Activated naive CD4-positive, alpha-beta T cell treated with anti-CD3 and anti-CD28 coated beads for 36 hours (primary cell): ENCODE measurements at places on chromosomes 11 and 22.

DNA sequence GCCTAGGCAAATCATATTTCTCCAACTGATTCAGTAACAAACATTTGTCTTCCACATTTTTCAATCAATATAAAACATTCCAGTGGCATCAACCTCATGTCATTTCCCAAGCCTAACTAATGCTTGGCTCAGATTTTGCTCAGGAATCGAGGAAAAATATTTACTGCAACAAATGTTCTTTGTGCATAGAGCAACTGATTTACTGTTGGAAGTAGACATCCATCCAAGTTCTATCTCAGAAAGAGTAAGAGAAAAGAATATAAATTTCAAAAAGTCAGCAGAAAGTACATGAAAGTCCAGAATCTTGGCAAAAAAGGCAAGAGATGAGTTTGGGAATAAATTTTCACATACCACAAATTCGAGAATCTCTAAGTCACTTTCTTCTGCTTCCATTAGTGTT lies 2245.0 kb upstream of the RAG2 start:
- no peak overlapping the region for H3K4me3 ChIP-seq
- no peaks in the 10 kb centered on the region for H3K27me3 ChIP-seq
- no peaks in the 10 kb centered on the region for H3K36me3 ChIP-seq
- H3K27ac ChIP-seq: no peak overlapping the region
- DNase-seq: no peak
- no peaks in the 10 kb centered on the region for H3K4me1 ChIP-seq

DNA sequence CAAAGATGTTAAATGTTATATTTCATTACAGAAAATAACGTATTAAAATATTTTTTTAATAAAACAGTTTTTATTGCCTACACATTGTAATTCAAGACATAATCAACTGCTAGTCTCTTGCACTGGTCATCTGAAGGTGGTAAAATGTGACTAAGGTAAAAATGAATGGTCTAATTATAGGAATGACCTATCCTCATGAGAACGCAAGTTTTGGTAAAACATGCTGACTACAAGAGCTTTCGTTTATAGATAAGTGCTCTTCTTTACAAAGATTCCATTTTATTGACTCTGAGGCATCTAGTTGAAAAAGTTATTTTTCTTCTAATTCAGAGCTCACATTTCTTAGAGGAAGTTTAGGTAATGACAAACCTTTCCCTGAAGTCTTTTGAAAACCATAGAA lies 27.3 kb downstream of the LUZP2 start:
- H3K36me3 ChIP-seq: no peaks in the 10 kb centered on the region
- no peak overlapping the region for H3K27ac ChIP-seq
- no peaks in the 10 kb centered on the region for H3K27me3 ChIP-seq
- DNase-seq: no peak
- no peak overlapping the region for H3K4me3 ChIP-seq
- no peaks in the 10 kb centered on the region for H3K4me1 ChIP-seq

GRCh38 chr11:127063241-127063640 lies 62.7 kb upstream of the KIRREL3 start:
- H3K4me3 ChIP-seq: no peak overlapping the region
- H3K27me3 ChIP-seq: peaks cover 2% of the 10 kb centered on the region
- DNase-seq: no peak
- H3K36me3 ChIP-seq: no peaks in the 10 kb centered on the region
- H3K4me1 ChIP-seq: no peaks in the 10 kb centered on the region

GRCh38 chr11:114392735-114393667 lies 7.3 kb downstream of the C11orf71 start:
- DNase-seq: no peak
- H3K27me3 ChIP-seq: no peaks in the 10 kb centered on the region
- H3K4me1 ChIP-seq: peaks cover 7% of the 10 kb centered on the region
- H3K36me3 ChIP-seq: peaks cover 2% of the 10 kb centered on the region

DNA sequence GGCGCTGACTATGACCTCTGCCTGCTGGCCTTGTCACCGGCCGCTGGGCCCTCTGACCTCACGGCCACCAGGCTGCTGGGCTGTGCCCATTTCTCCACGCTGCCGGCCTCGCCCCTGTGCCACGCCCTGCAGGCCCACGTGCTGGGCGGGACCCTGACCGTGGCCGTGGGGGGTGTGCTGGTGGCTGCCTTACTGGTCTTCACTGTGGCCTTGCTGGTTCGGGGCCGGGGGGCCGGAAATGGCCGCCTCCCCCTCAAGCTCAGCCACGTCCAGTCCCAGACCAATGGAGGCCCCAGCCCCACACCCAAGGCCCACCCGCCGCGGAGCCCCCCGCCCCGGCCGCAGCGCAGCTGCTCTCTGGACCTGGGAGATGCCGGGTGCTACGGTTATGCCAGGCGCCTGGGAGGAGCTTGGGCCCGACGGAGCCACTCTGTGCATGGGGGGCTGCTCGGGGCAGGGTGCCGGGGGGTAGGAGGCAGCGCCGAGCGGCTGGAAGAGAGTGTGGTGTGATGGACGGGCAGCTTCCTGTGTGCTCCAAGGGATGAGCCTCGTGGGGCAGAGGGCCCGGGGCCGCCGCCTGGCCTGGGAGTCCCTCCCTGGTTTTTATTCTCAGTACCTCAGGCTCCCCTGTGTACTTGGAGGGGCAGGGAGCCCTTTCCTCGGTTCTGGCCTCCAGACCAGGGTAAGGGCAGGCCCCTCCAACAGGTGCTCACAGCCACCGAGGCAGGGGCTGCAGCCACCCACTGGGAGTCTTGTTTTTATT lies 3.0 kb downstream of the LRFN4 start:
- no peak overlapping the region for H3K4me3 ChIP-seq
- no peak for DNase-seq
- H3K36me3 ChIP-seq: peaks cover 2% of the 10 kb centered on the region
- H3K27ac ChIP-seq: no peak overlapping the region
- H3K4me1 ChIP-seq: peaks cover 3% of the 10 kb centered on the region

GRCh38 chr22:34588871-34589545 lies 476.9 kb upstream of the ISX start:
- no peaks in the 10 kb centered on the region for H3K4me1 ChIP-seq
- H3K36me3 ChIP-seq: no peaks in the 10 kb centered on the region
- peaks cover 3% of the 10 kb centered on the region for H3K27me3 ChIP-seq
- no peak for DNase-seq

GRCh38 chr11:62104816-62105653 lies 18.8 kb upstream of the INCENP start:
- peak; percentile 33 for DNase-seq
- H3K36me3 ChIP-seq: no peaks in the 10 kb centered on the region
- H3K4me1 ChIP-seq: peaks cover 19% of the 10 kb centered on the region
- H3K4me3 ChIP-seq: peak overlapping the region; percentile 65

DNA sequence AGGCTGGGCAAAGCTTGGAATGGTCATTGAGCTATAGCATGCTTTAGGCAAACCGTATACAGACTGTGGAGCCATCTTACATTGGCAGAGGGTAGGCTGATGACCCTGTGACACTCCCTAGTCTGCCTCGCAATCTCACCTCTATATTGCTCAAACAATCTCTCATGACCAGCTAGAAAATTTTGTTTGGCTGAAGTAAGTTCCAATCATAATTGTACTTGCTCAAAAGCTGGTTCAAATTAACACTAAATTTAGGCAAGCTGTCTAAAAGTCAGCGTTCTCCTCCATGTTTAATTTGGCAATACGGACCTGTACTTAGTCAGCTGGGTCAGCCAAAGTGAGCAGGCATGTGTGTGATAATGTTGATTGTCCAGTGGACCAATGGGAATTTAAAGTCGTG lies 133.0 kb downstream of the SWAP70 start:
- H3K27ac ChIP-seq: no peak overlapping the region
- H3K4me3 ChIP-seq: no peak overlapping the region
- peaks cover under 1% of the 10 kb centered on the region for H3K36me3 ChIP-seq
- no peaks in the 10 kb centered on the region for H3K27me3 ChIP-seq
